ENCODE measurements at places on chromosomes 13 and 19.

GRCh38 chr13:80755910-80756309, 415.0 kb upstream of the SPRY2 start:
- DNase-seq: no peak

DNA sequence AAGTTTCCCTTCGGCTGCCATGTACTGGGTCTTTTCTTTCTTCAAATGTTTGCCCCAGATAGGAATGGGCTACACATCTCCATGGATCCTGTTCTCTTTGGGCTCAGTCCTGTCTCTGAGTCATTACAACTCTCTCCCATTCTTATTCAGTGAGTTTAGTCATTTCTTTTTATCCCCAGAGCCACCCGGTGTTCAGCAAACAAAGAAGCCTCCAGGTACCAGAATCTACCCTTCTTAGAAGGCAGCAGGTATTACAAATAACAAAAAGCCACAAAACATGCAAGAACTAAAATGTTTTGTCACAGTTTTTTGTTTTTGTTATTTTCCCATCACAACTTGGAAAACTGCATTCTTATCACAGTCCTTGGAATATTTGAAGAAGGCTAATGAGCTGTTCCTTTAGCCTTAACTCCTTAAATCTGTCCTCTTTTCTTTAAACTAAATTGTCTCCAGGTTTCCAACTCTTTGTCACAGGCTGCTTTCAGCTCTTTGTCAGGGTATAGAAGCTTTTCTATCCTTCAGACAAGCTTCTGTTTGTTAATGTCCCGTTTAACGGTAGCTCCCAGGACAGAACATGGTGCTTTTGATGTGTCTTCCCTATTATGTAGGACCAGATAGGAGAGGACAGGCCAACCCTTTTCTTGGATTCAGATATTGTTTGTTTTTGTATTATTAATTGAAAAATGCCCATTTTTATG, 215.5 kb upstream of the HTR2A start:
- DNase-seq: no peak

GRCh38 chr13:98997738-98998641, 20.1 kb upstream of the DOCK9 start:
- no peak for DNase-seq

DNA sequence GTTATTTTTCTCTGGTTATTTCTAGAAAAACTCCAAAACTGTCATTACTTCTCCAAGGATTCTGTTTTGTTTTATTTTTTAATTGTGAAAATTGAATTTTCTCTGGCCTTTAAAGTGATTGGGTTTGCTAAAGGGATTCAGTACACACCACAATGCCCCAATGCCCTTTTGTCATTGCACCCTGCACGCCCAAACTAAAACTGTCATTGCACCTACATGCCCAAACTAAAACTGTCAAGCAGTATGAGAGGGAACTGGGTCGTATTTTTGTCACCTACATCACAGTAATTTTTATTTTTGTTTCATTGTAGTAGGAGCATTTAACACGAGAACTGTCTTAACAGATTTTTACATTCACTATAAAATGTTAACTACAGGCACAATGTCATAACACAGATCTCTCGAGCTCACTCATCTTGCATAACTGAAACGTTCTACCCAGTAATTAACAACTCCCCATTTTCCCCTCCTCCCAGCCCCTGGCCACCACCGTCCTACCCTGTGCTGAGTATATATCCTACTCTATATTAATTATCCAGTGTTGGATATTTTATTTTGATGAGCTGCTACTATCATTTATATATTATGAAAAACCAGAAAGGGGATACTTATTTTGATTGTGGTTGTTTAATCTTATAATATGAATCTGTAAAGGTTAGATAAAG, 7.2 kb downstream of the NALCN start:
- no peak for DNase-seq

DNA sequence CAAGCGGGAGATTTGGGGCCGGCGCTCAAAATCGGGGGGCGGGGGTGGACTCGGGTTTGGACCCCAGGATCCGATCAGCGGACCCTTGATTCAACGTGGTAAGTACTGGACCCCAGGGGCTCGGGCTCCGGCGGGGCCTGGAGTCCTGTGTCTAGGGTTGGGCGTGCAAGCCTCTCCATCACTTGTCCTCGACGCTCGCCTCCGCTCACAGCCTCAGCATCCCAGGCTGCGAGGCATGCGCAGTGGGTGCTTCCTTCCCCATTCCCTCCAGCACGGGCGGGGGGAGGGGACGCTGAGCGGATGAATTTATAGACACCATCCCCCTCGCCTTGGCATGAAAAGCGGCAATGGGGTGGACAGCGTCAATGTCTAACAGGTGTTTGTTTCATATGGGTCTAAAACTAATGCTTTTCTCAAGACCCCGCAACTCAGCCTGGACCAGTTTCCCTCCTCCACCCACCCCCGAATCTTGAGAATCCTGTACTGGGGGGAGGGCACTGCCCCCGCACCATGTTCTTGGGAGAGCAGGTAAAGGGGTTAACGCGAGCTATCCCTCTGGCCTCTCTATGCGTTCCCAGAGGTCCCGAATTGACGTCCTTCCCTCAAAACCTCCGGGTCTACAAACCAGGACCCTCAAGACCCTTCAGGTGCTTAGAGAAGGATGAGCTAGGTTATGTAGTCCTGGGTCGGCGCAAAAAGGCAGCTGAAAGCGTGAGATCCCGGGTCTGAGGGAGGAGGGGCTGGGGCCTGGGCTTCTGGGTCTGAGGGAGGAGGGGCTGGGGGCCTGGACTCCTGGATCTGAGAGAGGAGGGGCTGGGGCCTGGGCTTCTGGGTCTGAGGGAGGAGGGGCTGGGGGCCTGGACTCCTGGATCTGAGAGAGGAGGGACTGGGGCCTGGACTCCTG, 579 bp downstream of the CPT1C start:
- DNase-seq: no peak

GRCh38 chr19:15529774-15530372, 21.5 kb downstream of the CYP4F22 start:
- DNase-seq: no peak

GRCh38 chr13:40087091-40088002, 431.9 kb downstream of the COG6 start:
- no peak for DNase-seq
